ENCODE measurements at places on chromosomes 1 and 21.

DNA sequence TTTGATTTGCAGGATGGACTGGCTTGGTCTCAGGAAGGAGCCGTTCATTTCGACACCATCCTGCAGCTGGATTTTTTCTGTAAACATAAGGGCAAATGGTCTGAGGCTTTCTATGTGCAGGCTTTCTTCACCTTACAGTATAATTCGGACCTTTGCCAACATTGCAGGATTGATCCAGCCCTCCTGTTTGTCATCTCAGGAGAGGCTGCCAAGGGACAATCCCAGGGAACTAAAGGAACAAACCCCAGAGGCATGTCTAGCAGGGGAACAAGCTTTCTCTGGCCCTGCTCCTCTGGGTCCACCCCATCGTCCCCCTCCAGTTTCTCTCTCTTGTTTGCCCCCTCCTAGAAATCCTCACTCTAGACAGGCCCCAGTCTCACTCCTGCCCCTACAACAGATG lies 24.8 kb upstream of the GBP6 start:
- DNase-seq: no peak

- DNase-seq: no peak
Measured at GRCh38 chr1:218982482-218982881, 191.2 kb upstream of the LYPLAL1 start.

DNA sequence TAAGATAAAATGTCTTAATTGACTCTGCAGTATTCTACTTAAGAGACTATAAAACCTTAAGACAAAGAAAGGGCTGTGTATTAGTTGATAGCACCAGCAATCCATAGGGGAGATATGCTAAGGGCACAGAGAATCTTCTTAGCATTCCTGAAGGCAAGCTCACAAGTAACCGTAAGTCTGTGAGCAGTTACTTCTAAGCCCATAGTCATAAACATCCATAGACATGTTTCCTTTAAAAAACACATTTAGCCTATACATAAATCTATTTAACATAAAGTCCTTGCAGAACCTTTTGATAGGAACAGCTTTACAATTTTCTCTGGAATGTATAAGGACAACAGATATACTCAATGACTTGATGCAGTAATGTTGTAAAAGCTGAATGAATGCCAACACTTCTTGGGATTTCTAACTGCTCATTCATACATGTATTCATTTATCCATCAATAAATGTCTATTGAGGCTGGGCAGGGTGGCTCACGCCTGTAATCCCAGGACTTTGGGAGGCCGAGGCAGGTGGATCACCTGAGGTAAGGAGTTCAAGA lies 6.3 kb upstream of the ERRFI1 start:
- no peak for DNase-seq

DNA sequence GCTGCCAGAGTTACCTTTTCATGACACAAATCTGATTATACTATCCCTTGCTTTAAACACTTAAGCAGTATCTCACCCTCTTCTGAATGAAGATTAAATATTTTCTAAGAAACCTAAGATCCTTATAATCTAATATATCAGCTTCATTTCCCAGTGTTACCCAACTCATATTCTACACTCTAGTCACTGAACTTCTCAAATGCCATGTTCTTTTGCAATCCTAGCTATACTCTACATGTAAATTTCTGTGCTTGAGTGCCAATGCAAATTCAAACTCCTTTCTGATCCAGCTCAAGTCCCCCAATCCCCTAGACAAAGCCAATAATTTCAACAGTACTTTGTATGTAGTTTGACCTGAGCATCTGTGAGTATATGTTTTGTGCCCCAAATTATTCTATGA lies 293.9 kb downstream of the SDCCAG8 start:
- no peak for DNase-seq

- DNase-seq: no peak
Measured at GRCh38 chr21:42672699-42673458, 19.5 kb downstream of the PDE9A start.

DNA sequence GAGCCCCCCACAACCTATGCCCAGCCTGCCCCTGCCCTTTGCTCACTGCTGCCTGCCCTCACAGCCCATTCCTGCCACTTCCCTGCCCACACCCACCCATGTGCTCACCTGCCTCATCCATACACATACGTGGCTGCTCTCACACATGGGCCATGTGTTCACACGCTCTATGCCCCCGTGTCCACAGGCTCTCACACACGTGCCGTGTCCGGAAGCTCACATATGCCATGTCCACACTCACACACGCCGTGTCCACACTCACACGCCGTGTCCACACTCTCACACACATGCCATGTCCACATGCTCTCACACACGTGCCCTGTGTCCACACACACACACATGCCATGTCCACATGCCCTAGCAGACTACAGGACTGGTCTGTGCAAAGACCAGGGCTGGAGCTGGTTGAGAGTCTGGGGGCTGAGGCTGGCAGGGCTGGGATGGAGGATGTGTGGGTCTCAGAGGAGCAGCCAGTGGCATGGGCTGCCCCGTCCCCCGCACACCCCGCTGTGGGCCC lies 583 bp upstream of the RNF223 start:
- no peak for DNase-seq

- DNase-seq: no peak
Measured at GRCh38 chr1:231817801-231818200, 191.2 kb downstream of the DISC1 start.

All from AG08396 (cell line).